Natural killer cell treated with Interleukin-12 subunit alpha and Interleukin-12 subunit beta and Interleukin-15 and Interleukin-18, amount 100 ng/mL, for 72 hours (primary cell): ENCODE measurements at places on chromosomes 7 and 10. TPM values are rescaled to one million over a fixed set of nuclear protein-coding genes. Genes with fewer than 3 reads are reported as not detected.
A peak's percentile ranks its signal among the peaks of the same experiment; 100 is the strongest.

Gene SPAM1
- total RNA-seq, result not detected

Gene BHLHA15
- 2.4 TPM for total RNA-seq

Gene CNPY1
- total RNA-seq, result not detected

Gene SFTPA2
- not detected for total RNA-seq

Gene CCDC146
- 3.4 TPM for total RNA-seq

DNA sequence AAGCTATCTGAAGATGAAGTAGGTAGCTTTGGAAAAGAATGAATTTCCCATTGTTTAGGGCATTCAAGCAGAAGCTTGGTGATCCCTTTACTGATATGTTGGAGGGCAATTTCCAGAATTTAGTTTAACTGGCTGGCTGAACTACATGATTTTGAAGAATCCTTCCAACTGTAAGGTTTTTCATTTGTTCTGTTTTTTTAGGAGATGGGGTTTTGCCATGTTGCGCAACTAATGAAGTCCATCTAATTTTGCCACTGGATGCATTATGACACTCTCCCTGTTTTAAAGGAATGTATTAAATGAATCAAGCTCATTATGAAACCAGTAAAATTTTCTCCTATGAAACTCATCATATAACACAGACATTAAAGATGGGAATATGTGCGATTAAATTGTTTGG is 6.1 kb upstream of the DDX50 start:
- peaks cover 4% of the 10 kb centered on the region for H3K36me3 ChIP-seq
- H3K4me1 ChIP-seq, result peaks cover 9% of the 10 kb centered on the region
- H3K4me3 ChIP-seq, result no peak overlapping the region
- no peak overlapping the region for H3K27ac ChIP-seq
- no peak for DNase-seq

GRCh38 chr10:112985690-112986543 is 35.9 kb downstream of the TCF7L2 start:
- H3K4me3 ChIP-seq, result peak overlapping the region; percentile 58
- DNase-seq, result no peak
- no peaks in the 10 kb centered on the region for H3K36me3 ChIP-seq
- peaks cover 35% of the 10 kb centered on the region for H3K27me3 ChIP-seq
- H3K4me1 ChIP-seq, result peaks cover 42% of the 10 kb centered on the region

DNA sequence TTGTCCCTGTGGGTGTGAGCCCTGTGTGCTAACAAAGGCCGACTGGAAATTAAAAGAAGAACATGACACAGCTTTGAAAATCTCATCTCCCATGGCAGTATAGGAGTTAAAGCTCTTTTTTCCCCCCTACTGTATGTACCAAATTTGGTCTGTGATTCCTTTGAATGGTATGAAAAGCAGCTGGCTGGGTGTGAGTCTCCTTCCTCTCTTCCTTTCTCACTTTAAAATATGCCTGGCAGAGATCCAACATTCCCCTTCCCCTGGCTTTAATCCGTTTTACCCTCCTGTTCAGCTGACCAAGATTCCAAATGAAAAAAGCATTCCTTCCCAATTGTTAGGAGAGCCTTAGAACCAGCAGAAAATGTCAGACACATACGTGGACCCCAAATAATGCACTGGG is 225.0 kb upstream of the CELF2 start:
- no peak overlapping the region for H3K4me3 ChIP-seq
- H3K4me1 ChIP-seq, result no peaks in the 10 kb centered on the region
- no peak for DNase-seq
- no peak overlapping the region for H3K27ac ChIP-seq
- peaks cover 22% of the 10 kb centered on the region for H3K27me3 ChIP-seq

DNA sequence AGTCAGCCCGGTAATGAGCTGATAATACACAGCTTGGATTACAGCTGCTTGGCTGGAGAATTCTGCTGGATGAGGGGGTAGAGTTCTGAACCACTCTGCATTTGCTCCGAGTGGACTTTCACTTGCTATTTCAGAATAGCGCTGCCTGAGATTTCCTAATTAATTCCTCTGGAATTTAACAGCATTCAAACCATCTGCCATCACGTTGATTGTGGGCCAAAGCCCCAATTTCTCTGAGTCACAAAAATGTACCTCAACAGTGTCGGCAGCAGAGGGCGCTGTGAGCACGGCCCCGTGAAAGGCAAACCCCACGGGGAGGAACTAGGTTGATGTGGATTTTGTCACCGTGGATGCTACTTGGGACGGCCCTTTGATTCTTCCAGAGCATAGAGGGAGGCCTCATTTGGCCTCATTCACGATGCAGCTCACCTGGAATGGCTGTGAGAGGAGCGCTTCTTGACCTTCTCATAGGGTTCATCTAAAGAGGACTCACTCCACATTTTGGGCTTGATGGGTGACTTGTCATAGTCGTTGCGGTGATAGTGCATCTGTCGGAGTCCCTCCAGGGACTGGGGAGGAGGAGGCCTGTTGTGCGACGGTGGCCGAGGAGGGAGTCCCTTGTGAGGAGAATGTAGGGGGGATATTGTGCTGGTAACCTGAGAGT is 73.3 kb downstream of the PRPF18 start:
- DNase-seq, result no peak
- no peaks in the 10 kb centered on the region for H3K36me3 ChIP-seq
- peak overlapping the region; percentile 4 for H3K4me3 ChIP-seq
- H3K27me3 ChIP-seq, result peaks cover 3% of the 10 kb centered on the region
- H3K4me1 ChIP-seq, result peaks cover 9% of the 10 kb centered on the region

GRCh38 chr10:59606551-59606961 is 103.1 kb downstream of the SLC16A9 start:
- no peak overlapping the region for H3K4me3 ChIP-seq
- no peaks in the 10 kb centered on the region for H3K4me1 ChIP-seq
- H3K27ac ChIP-seq, result no peak overlapping the region
- H3K27me3 ChIP-seq, result peaks cover 6% of the 10 kb centered on the region
- DNase-seq, result no peak

DNA sequence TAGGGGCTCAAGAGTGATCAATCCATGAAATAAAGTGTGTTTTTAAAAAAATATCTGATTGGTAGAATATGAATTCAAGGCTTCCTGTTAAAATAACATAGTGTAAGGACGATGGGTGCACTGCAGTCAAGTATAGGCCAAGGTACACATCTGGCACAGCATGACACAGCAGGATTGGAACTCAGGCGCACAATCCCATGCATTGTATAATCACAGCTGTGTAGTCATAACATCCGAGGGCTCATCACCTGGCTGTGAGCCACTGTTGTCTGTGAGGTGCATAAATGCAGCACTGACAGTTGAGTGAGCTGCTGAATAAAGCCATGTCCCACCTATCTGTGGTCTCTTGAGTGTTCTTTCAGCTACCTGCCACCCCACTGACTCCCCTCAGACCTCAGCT is 142.3 kb upstream of the HPS1 start:
- H3K27me3 ChIP-seq, result peaks cover 36% of the 10 kb centered on the region
- no peak overlapping the region for H3K4me3 ChIP-seq
- H3K4me1 ChIP-seq, result no peaks in the 10 kb centered on the region
- DNase-seq, result no peak
- H3K36me3 ChIP-seq, result no peaks in the 10 kb centered on the region

- H3K27ac ChIP-seq, result no peak within 1 kb of the TSS
- peak within 1 kb of the TSS; percentile 54 for H3K4me3 ChIP-seq
- H3K4me1 ChIP-seq, result peaks cover 4% of the 10 kb centered on the region
- peaks cover 20% of the 10 kb centered on the region for H3K27me3 ChIP-seq
- no peaks in the 10 kb centered on the region for H3K36me3 ChIP-seq
Observed at GRCh38 chr10:25933653-25934608, at the start of gene MYO3A. TSS of gene MYO3A (plus strand) at chr10:25934229. CDS start at chr10:25952111, 17,882 bp downstream.

DNA sequence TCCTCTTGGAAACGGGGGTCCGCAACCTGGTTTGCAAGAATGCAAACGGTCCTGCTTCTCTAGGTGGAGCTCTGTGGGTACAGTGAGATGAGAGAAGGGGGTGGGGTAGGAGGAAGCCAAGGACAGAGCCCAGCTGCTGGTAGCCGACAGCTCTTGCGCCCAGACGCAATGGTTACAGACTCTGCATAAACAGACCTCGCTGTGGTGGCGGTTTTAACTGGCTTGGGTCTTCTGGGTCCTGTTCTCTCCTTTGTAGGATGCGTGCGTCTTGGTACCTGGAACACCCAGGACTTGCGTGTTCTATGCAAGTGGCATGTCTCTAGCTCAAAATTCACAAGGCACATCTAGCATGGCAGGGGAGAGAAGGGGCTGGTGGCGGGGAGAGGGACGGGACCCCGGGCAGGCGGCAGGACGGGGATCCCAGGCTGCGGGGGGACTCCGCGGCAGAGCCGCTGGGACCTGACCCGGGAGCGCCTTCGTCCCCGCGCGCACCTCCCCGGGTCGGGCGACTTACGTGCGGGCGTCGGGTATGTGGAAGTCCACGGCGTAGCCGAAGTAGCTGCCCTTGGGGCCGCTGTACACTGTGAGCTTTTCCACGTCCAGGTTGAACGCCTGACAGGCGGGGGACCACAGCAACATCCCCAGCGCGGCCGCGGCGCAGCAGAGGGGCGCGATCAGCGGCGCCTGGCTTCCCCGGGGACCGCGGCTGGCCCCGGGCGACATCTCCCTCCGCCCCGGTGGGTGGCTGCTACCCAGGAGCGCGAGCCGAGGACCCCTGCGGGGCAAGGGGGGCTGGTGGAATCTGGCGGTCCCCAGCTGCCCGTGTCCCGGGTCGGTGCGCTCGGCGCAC is 448 bp downstream of the ITGA8 start:
- H3K4me3 ChIP-seq, result no peak overlapping the region
- no peaks in the 10 kb centered on the region for H3K4me1 ChIP-seq
- peaks cover 27% of the 10 kb centered on the region for H3K27me3 ChIP-seq
- no peak overlapping the region for H3K27ac ChIP-seq
- no peaks in the 10 kb centered on the region for H3K36me3 ChIP-seq

DNA sequence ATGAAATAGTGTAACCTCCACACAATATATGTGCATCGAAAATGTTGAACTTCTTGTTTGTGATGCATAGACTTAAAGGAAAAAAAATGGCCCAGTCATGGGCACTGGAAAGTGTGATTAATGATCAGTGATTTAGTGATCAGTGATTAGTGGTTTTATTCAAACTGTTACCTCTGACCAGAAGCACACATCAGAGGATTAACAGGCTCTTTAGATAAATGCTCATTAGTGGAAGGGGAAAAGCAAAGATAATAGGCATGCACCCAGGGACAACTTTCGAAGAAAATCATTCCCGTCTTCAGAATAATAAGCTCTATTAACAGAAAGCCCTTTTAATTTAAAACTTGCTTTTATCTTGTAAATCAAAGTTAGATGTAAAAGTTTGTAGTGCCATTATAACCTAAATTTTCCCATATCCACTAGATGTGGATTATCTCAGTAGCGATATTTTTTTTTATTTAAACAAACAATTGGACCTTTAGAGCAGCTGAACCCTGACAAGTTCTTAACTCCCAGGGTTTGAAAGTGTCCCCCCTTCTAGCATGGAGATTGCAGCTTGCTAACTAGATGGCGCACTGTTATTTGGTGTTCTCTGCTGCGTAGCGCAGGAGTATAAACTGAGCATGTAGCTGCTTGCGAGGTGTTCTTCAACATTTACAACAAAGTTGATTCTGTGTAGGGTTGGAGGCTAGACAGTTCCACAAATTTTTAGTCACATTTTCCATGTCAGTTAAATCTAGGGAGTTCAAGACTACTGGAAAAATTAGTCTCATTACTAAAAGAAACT is at the start of gene CREB5:
Gene CREB5, plus strand, starts transcription at position 643 of the 787 bp plus-strand sequence. CDS start 397 bp downstream, outside the sequence.
- peaks cover 22% of the 10 kb centered on the region for H3K4me1 ChIP-seq
- H3K27ac ChIP-seq, result no peak within 1 kb of the TSS
- peaks cover 5% of the 10 kb centered on the region for H3K36me3 ChIP-seq

- H3K27ac ChIP-seq, result no peak overlapping the region
- no peak for DNase-seq
- H3K4me3 ChIP-seq, result no peak overlapping the region
- H3K27me3 ChIP-seq, result no peaks in the 10 kb centered on the region
Observed at GRCh38 chr10:124955243-124955642, 13.3 kb downstream of the ZRANB1 start.

DNA sequence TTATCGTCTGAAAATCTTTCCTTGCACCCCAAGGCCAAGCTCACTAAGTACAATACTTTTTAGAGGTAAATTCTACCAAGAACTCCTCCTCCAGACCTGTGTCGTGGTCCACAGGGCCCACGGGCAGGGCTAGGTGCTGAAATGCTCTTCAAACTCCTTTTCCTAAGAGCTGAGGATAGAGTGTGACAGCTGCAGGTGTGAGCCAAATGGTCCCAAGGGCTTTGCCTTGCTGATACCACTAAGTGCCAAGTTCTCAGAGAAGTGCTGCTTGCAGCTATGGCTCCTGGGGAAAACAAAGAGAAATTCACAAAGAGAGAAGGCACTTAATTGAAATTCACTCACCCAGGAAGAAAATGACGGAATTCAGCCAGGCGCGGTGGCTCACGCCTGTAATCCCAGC is 868.9 kb upstream of the AUTS2 start:
- H3K4me1 ChIP-seq, result no peaks in the 10 kb centered on the region
- no peaks in the 10 kb centered on the region for H3K27me3 ChIP-seq
- no peak overlapping the region for H3K27ac ChIP-seq
- H3K4me3 ChIP-seq, result no peak overlapping the region

- H3K4me3 ChIP-seq, result peak overlapping the region; percentile 98
- no peak overlapping the region for H3K27ac ChIP-seq
- H3K4me1 ChIP-seq, result peaks cover 52% of the 10 kb centered on the region
- DNase-seq, result no peak
Observed at GRCh38 chr7:50305583-50306493, 1.3 kb downstream of the IKZF1 start.

DNA sequence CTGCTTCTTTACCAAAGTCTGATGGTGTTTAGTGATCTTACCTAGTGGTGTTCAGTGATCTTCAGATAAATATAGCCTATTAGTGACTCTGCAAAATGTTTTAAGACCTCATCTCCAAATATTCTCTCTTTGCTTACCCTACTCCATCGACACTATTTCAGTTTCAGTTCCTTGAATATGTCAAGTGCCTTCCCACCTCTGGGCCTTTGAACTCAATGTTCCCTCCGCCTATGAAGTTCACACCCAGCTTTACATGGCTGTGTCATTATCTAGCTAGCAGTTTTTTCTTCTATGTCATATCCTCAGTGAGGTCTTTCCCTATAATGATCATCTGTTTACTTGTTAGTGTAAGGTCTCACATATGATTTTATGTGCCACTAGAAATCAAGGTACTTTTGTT is 322.6 kb downstream of the DGKB start:
- no peaks in the 10 kb centered on the region for H3K27me3 ChIP-seq
- H3K4me1 ChIP-seq, result no peaks in the 10 kb centered on the region
- no peak for DNase-seq
- no peak overlapping the region for H3K27ac ChIP-seq

DNA sequence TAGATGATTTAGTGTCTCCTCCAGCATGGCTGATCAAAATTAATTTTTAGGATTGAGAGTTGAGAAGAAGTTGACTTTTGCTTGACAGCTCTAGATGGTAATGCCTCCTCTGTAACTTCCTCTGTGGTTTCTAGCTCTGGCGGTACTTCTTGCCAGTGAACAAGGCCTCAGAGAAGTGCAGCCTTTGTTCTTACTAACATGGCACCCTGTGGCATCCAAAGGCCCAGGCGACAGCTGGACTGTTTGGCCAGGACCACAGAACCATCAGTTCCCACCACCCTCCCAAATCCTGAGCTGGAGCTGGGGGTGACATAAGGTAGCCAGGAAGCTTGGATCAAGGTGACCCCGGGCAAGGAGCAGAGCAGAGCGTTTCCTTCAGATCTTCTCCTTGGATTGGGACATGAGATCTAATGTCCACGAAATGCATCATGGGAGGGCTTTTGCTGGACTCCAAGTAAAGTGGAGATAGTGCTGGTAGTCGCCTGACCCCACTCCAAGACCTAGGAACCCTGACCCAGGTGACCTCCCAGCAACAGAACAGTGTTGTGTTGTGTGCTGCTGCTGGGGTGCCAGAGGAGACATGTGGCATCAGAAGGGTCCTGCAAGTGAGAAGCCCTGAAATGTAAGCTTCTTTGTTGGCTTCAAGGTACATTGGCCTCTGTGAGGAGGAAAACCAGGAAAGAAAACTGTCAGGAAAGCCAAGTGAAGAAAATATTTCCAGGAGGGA is 41.8 kb downstream of the APBB1IP start:
- DNase-seq, result no peak
- no peaks in the 10 kb centered on the region for H3K36me3 ChIP-seq
- H3K4me1 ChIP-seq, result peaks cover 63% of the 10 kb centered on the region
- peak overlapping the region; percentile 76 for H3K4me3 ChIP-seq
